ENCODE measurements at places on chromosomes 3 and 15. TPM values are rescaled to one million over a fixed set of nuclear protein-coding genes. Genes with fewer than 3 reads are reported as not detected.

GRCh38 chr15:58737298-58737697 lies 12.2 kb downstream of the ADAM10 start:
- no peak for DNase-seq

GRCh38 chr3:126728680-126729079 lies 24.6 kb downstream of the CHCHD6 start:
- DNase-seq, result no peak

GRCh38 chr3:148232389-148232788 lies 465.3 kb upstream of the AGTR1 start:
- DNase-seq, result no peak

GRCh38 chr3:71931922-71932321 lies 147.0 kb upstream of the PROK2 start:
- no peak for DNase-seq

DNA sequence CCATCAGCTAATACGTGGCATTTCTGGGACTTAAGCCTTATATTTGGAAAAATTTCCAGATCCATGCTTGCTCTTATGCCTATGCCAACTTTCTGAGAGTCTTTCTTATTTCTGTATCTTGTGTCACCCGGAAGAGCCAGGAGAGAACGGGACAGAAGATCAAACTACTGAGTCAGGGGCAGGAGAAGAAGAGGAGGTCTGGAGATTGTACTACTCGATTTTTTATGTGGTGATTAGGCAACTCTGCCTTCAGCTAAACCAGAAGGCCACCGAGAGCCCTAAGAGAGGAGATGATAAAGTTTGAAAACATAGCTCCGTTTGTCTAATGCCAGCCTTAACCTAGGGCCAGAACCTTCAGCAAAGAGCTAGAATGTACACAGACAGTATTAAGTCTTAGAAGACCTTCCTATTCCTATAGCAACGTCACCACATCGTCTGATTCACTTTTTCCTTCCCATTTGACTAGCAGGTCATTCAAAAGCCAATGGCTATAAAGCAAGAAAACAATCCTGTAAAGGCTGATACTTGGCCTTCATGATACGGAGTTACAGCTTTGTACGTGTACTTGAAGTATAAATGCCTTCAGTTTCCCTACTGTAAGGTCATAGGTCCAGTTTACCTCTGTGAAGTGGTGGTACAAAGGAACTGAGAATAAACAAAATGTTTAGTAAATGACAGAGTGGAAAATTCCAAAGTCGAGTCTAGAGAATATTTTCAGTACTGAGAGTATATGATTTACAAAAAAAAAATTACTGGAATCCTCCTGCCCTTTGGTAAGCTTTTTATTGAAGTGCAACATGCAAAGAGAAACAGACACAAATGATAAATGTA lies 96.1 kb upstream of the ICE2 start:
- DNase-seq, result no peak

GRCh38 chr3:65636326-65636725 lies 402.4 kb downstream of the MAGI1 start:
- no peak for DNase-seq

- DNase-seq, result no peak
Observed at GRCh38 chr15:27820232-27820631, 278.9 kb downstream of the OCA2 start.

DNA sequence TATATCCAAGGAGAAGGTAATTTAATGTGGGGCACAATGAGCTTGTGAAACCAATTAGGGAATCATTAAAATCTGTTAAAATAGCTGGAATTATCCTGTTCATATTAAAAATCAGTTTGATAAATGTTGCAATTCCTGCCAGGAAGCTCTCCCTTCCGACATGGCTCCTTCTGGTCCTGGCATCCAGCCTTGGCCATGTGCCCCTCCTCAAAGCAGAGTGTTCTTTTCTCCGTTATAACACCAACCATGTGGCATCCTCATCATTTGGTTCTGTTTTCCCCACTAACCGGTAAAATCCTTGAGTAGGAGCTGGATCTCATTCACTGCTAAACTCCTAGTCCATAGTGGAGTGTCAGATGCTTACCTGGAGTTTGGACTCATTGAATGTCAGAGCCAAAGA lies 127.2 kb downstream of the ARNT2 start:
- no peak for DNase-seq

DNA sequence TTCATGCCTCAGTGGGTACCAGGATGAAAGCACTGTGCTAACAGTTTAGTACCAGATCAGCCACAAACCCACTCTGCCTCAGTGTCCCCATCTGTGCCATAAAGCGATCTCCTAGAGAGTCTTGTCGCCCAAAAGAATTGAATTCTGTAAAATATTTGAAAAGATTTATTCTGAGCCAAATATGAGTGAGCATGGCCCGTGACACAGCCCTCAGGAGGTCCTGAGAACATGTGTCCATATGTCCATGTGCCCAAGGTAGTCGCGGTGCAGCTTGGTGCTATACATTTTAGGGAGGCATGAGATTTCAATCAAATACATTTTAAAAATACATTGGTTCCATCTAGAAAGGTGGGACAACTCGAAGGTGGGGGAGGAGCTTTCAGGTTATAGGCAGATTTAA lies 15.4 kb upstream of the NOX5 start:
- DNase-seq, result no peak

DNA sequence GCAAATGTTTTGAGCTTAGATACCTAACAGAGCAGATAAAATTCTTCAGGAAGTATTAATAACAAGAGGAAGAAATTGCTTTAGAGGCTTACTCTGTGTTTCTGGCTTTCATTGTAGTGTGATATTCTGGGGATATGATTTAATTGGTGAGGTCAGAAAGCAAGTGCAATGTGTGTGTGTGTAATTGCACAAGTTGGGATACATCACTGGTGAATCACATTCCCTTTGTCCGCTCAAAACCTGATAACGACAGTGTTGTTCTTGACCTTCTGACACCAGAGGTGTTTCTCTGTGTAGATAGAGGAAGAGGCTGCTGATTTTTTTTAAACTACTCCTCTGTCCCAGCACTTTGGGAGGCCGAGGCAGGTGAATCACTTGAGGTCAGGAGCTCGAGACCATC lies 161.1 kb downstream of the CACNA2D3 start:
- DNase-seq, result no peak

DNA sequence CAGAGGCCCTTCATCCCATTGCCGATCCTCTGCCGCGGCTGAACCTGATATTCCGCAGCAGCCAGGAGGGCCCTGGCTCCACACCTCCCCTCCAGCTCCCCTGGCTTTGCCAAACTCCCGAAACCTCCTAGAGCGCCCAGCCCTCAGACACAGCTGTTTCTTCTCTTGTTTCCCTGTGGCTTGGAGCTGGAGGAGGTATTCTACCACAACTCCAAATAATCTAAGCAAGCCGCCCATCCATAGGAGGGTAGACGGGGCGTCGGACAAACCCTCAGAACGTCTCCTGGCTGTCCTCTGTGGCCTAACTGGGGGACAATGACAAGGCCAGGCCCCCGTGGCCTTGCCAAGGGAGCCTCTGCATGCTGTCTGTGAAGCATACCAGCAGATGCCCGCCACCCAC lies 10.4 kb downstream of the PLA2G4D start:
- DNase-seq, result no peak

DNA sequence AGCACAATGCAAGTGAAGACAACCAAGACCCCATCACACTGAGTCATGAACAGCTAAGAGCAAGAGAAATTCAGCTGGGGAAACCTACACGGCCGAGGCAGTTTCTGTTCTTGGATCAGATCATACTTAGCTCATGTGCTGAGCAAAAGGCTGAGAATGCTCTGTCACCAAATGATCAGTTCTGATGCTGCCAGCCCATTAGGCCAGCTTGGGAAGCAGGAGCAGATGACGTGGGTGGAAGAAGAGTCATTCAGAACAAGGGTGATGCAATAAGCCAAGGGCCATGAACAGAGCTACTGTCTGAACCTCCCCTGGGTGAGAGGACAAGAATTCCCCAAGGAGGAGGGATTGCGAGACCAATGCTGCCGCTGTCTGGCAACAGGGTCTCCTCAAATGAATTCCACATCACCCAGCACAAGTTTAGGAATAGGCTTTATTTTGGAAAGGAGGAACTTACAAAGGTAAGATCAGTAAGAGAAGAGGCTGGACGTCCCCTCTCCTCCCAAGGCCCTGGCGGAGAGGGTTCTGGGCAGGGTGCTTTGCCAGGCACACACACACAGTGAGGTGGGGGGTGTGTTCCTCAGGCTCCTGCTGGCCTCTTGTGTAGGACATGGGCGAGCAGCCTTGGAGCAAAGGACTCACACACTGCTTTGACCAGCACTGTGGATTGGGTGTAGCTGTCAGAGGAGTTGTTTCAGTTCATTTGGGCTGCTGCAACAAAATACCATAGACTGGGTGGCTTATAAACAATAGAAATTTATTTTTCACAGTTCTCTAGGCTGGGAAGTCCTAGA lies 65.6 kb upstream of the CTXND1 start:
- no peak for DNase-seq

The ITPKA gene
- total RNA-seq, result 95.6 TPM

The FBLN2 gene
- 31.4 TPM for total RNA-seq

DNA sequence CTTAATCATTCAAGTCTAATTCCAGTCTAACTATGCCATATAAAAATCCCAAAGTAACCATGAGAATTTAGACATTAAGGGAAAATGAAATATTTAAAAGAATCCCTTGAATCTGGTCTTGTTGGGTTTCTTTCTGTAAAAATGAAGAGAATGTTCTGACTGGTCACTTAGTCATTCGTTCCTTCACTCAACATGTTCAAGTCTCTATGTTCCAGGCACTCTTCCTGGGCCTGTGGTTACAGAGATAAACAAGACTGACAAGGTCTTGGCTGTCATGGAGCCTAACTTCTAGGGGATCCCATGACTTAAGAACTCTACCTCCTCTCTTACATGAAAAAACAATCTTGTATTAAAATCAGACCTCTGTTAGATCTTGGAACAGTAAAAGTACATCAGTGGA lies 638.6 kb upstream of the TBL1XR1 start:
- DNase-seq, result no peak

DNA sequence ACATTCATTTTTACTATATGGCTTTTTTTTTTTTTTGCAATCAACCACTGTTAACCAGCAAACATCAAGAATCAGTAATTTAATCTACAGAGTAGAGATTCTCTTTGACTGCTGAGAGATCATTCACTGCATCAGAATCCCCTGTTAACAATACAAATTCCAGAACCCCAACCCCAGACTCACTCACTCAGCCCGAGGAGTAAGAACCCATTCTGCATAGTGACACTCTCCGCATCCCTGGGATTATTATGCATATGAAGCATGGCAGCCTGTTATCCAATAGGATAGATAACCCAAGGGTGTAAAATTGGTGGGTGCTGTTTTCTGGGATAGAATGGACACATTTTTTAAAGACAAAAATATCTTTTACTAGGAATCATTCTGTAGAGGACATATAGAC lies 76.3 kb upstream of the CCDC39 start:
- DNase-seq, result no peak

- DNase-seq, result no peak
Observed at GRCh38 chr15:75830910-75831805, 12.1 kb upstream of the UBE2Q2 start.

DNA sequence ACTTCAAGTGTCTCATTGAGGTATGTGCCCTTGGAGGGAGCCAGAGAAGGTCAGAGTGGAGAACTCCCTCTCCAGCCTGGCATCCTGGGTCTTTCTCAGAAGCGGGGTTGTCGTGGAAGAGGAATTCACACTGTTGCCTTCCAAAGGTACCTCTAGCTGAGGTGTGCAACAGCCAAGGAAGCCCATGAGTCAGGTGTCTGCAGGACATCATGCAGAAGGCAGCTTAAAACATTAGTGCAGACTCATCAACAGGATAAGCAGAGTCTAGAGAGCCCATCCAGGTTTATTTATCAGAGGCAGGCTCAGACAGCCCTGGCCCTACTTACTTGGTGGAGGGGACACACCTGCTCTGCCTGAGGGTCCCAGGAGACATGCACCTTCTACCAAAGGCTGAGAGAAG lies 95.6 kb upstream of the TPM1 start:
- no peak for DNase-seq

- peak; percentile 80 for DNase-seq
Observed at GRCh38 chr3:72347819-72348319, 500.4 kb downstream of the SHQ1 start.

The GPR176 gene
- 3.3 TPM for total RNA-seq

The TTC21A gene
- total RNA-seq, result 28.9 TPM

DNA sequence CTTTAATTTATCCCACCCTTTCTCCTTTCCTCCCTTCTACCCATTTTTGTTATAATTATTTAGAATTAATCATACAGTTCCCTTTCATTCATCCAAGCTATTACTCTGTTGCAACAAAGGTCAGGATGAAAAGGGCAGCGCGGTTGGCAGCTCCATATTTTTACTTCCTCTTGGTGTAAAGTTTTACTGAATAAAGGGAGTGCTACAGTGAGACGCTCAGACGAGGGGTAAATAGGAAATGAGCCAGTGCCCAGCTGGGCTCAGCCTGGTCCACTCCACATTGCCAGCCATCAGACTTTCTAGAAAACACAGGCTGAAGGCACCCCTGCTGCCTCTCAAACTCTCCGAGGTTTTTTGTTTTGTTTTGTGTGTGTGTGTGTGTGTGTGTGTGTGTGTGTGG lies 21.9 kb upstream of the ZBTB38 start:
- peak; percentile 49 for DNase-seq

The CALML4 gene
- 113 TPM for total RNA-seq

The GOLGA8Q gene
- 5.1 TPM for total RNA-seq

The FBXO40 gene
- not detected for total RNA-seq

The TRIM42 gene
- total RNA-seq, result not detected

GRCh38 chr3:130088061-130088460 lies 6.4 kb downstream of the ALG1L2 start:
- DNase-seq, result no peak

GRCh38 chr3:174430986-174431385 lies 428.1 kb upstream of the NAALADL2 start:
- DNase-seq, result no peak

GRCh38 chr15:89119489-89120478 lies 31.5 kb downstream of the ABHD2 start:
- DNase-seq, result no peak

The FSIP1 gene
- total RNA-seq, result not detected

DNA sequence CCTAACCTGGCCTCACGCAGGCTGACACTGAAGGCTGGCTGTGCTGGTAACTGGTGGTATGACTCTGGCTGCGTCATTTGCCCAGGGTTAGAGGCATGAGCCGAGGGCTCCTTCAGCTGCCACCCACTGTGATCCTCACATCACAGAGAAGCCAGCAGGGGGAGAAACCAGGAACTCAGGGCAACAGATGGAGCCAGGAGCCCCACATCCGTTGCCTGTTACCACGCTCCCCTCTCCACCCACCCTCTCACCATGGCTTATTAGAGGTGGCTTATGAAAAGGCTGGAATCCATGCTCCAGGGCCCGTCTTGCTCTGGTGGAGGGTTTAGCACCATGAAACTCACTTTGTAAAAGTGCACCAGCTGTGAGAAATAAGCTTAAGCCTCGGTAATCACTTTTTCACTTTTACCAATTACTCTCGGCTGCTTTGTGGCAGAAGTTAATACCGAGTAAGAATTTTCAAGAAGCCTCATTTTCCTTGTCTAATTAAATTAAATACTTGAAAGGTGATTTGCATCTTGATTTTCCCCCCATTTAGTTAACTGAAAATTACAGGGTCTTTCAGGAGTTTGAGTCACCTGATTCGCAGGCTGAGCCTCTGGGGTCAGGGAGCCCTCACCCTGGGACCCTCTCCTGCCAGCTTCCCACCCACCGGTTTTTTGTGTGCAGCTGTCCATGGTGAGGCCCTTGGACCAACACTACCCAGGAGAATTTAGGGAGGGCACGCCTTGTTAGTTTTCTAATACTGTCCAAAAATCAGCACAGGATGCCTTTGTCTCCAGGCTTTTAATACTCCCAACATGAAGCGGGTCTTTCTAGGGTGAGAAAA lies 60.9 kb downstream of the ASB7 start:
- no peak for DNase-seq
